ENCODE measurements at places on chromosomes 12 and 14. TPM values are rescaled to one million over a fixed set of nuclear protein-coding genes. Genes with fewer than 3 reads are reported as not detected.

FGD4 gene
- total RNA-seq, result 16.2 TPM

PRICKLE1 gene
- total RNA-seq, result 7.6 TPM

LBHD2 gene
- total RNA-seq, result not detected

ATXN7L3B gene
- total RNA-seq, result 22.0 TPM

DNA sequence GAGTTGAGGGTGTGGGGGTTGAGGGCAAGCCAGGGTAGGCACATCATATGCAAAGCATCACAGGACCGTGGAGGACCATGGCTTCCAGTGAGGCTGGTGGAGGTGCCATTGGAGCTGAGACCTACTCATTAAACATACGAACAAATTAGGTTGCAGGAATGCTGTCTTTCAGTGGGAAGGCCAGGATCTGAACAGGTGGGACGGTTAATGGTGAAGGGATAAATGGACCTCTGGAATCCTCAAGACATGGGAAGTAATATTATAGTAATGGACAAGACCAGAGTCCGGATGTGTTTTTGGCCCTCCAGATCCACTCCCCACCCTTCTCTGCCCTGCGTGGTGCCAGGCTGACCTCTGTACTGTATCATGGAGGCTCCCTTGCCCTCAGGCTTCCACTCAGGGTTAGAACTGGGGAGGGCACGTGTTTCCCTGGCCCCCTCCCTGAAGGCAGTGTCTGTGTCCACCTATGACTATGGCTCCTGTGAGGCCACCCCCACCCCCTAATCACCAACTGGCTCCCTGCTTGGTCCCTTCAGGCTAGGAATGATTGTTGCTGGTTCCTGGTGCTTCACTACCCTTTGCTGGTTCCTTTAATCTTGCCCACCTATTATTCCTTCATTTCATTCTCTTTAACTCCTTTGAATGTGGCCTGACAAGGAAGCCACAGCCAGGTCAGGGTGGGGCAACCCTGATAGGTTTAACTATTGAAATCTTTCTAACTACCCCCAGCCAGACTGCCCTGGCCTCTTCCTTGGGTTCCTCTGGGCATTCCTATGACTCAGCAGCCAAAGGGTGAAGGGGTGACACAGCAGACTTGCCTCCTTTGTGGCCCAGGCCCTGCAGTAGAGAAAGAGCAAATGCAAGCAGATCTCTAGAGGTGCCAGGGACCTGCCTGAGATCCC is 10.7 kb downstream of the DHRS2 start:
- no peak for DNase-seq

GRCh38 chr14:79295385-79295784 is 915.9 kb downstream of the DIO2 start:
- no peak for DNase-seq

GRCh38 chr12:109587921-109588320 is 14.3 kb downstream of the MVK start:
- no peak for DNase-seq

- peak; percentile 63 for DNase-seq
Observed at GRCh38 chr14:70073924-70074566, 114.7 kb downstream of the SLC8A3 start.

DNA sequence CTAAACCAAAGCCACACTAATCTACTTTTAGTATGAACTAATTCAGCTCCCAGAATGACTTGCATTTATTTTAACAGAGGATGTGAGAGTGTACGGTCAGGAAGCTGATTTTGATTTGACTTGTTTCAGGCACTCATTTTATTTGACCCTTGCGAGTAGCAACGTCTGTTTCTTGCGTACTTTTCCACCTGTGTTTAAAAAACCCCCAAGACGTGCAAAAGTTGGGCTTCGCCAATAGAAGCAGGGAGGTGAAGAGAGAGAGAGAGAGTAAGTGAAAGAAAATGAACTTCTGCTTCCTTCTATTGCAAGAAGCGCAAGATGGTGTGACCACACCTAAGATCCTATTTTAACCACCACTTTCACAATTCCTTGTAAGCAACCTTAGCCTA is 6.7 kb upstream of the SLC15A4 start:
- DNase-seq, result peak; percentile 1

DNA sequence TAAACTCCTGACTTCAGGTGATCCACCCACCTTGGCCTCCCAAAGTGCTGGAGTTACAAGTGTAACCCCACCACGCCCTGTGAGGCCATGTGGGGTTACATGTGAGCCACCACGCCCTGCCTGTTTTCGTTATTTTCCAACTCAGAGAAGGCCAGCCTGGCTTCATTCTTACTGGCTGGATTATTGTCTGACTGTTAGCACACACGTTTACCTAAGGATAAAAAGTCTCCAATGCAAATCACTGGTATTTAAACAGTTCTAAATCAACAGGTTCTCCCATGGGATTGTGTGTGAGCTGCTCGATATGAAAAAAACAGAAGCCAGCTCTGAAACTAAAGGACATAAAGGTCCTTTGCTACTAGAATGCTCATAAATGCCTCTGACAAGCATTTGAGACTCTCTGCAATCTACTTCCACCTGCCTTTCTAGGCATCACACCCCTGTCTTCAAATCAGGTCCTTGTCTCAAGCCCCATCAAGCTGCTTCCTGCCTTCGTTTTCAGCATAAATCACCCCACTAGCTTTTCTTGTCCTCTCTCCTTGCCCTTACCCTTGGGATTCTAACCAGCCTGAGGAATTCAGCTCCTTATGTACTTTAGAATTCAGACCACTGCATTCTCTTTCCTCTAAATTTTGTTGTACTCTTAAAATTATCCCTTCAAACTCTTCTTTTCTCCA is 265.0 kb downstream of the DUSP6 start:
- DNase-seq, result no peak

DNA sequence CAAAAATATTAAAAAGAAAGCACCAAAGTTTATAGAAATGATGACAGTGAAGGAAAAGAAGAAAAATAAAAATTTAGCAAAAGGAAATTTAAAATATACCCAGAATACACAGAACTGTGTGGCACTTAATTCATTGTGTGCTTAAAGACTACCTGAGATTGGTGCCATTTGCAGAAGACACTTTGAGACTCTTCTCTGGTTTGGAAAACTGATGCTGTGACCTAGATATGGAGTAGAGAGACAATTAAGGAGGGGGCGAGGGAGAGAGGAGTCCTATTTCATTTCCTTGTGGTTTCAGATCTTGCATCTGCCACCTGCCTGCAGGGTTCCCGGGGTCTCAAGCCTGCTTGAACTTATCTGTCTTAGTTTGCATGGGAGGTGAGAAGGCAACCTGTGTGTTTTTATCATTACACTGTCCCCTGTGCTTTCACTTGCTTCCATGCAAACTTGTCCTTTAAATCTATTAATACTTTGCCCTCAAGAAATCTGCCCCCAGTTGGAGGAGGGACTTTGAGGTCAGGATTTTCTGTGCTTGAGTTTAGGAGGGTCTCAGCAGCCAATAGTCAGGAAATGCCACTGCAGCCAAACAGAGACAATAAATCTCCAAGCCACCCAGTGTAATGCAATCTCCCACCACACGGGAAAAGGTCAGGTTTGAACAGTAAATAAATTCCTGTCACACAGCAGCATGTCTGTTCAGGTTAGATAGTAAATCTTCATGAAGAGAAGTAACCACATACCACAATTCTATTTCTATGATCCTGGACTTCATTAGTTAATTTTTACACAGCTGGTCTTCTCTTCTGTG is 119.4 kb downstream of the CAND1 start:
- no peak for DNase-seq

- DNase-seq, result no peak
Observed at GRCh38 chr12:53887881-53888280, 50.8 kb upstream of the HOXC13 start.

DNA sequence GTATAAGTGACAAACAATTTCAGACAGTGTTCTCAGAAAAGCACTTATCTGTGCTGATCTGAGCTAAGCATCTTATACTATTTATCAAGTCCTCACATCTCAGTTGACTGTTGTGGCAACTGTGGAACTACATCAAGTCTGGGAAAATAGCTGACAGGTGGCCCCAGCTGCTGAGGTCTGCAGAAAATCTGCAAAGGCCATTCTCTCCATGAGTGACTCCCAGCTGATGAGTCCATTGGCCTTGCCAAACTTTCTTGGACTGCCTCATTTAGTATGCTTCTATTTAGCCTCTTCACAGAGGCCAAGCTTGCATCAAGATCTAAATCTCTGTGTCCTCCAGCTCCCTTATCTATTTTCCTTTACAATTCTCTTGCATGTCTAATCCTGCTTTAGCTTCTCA is 174.5 kb upstream of the RBM19 start:
- DNase-seq, result no peak

DNA sequence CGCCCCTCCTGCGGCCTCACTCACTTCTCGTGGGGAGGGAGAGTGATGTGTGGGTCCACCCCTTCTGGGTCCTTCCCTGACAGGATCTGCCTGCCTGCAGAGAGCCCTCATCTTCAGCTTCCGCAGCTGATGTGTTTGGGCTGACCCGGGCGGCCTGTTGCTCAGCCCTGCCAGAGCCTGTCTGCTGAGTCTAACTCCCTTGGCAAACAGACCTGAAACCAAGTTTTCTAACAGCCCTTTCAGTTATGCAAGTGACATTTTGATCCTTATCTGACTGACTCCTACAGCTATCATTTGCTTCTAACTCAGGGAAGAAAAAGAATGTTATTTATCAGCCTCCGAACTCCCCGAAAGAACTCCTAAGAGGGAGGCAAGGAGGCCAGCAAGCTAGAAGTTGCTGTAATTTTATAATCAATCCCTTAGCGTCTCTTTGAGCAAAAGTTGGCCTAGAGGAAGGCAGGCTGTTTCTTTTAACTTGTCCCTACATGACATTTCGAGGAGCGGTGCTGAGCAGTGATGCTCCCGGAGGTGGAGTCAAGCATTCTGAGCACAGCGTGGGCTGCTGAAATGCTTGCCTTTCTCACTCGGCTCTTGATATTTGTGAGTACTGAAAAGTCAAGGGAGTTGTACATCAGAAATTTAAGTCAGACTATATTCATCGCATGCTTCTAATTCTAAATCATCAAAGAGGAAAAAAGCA is 31.5 kb upstream of the CACNA2D4 start:
- no peak for DNase-seq

DNA sequence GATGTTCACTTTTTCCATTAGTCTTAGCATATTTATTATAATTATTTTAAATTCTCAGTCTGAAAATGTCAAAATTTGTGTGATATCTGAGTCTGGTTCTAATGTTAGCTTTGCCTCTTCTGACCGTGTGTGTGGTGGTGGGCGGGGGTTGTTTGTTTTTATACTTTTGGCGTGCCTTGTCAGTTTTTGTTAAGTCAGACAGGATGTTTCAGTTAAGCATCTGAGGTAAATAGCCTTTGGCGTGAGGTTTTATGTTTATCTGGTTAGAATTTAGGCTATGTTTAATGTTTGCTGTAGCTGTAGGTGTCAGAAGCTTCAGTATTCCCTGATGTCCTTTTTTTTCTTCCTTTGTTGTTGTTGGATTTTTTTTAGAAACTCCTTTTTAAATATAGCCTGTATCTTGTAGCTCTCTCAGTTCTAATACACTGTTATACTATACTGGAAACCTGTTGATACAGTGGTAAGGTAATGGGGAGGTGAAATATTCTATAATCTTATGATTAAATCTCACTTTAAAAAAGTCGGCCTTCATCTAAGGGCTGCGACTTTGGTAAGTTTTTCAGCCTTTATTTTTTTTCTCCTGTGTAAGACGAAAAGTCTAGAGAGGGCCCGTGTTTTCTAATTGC is 111.6 kb downstream of the SCAF11 start:
- no peak for DNase-seq

GRCh38 chr14:46988312-46988711 is 336.7 kb upstream of the RPL10L start:
- no peak for DNase-seq

DNA sequence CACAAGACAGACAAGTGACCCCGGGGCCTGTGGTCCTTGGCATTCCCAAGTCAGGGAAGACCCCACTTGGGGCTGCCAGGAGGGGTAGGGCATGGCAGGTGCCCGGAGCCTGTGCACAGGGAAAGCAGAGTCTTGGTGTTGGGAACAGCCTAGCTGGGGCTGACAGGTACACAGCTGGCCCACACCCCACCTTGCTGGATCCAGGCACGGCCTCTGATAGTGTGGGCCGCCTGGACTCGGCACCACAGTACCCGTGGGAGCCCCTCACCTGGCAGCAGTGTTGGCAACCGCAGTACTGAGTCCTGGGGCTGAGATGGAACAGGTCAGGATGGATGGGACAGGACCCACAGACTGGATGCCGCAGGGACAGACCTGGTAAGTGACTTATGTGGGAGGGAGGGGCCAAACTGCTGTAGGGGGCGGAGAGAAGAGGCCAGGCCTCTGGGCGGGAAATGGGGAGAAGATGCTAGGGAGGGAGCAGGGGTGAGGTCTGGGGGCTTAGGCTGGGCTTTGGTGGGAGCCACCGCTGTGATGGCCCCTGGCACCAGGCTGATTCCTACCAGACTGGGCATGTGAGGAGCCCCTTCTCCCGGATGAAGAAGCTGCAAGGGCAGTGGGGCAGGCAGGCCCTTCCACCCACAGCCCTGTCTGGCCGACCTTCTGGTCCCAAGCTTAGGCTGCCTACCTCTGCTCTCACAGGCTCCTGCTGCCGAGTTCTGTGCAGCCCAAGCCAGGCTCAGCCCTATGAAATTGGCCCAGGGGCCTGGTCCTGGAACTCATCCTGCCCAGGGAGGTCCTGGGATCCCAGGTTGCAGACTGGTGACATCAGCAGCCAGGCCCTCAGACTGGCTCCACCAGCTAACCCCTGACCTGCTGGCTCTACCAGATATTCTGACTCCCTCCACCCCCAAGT is at the start of gene TGM1:
TGM1 (minus strand) TSS at position 357 of the 913 bp plus-strand sequence. CDS start 825 bp downstream, outside the sequence.
- DNase-seq, result no peak

DNA sequence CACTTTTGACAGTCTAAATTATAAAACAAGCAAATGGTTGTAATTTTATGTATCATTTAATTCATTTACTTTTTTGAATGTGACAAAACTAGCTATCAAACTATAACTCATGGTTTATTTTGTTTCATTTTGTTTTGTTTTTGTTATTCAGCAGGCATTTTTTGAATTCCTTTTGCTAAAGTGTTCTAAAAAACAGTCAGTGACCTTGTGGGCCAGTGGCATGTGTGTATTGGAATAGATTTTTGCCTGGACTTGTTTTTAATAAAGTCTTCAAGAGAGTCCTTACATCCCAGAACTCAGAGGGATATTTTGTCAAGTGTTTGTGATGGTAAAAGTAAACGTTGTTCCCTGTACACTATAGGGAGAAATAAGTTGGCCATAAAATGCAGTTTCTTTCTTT is 369.7 kb upstream of the SYT1 start:
- no peak for DNase-seq

- no peak for DNase-seq
Observed at GRCh38 chr12:14258575-14258940, 106.9 kb upstream of the ATF7IP start.
